ENCODE measurements at places on chromosomes 1 and 21.

DNA sequence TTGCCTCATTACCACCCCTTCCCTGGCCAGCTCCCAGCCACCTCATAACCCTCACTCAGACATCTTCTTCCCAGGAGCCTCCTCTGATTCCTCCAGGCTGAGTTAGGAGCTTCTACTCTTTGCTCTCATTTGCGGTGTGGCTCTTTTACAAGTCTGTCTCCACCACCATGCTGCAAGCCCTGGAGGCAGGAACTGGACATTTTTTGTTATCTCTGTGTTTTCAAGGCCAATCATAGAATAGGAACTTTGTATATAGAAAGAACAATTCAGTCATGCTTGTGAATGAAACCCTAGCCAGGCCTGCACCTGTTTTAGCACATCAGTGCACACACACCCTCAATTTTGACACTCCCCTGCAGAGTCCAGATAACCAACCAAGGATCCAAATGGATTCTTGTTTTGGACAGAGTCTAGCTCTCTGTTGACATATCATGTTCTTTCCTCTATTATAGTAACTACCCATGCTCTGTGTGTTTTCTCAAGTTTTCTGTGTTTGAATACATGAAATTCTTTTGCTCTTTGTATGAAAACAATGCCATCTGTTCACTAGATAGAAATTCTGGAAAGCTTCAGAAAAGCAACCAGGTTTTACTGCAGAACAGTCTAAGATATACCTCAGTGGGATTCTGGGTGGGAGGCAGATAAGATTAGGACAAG lies 60.9 kb upstream of the ZNF648 start:
- DNase-seq, result no peak

- DNase-seq, result no peak
Measured at GRCh38 chr1:112502826-112503225, 5.9 kb upstream of the WNT2B start.

DNA sequence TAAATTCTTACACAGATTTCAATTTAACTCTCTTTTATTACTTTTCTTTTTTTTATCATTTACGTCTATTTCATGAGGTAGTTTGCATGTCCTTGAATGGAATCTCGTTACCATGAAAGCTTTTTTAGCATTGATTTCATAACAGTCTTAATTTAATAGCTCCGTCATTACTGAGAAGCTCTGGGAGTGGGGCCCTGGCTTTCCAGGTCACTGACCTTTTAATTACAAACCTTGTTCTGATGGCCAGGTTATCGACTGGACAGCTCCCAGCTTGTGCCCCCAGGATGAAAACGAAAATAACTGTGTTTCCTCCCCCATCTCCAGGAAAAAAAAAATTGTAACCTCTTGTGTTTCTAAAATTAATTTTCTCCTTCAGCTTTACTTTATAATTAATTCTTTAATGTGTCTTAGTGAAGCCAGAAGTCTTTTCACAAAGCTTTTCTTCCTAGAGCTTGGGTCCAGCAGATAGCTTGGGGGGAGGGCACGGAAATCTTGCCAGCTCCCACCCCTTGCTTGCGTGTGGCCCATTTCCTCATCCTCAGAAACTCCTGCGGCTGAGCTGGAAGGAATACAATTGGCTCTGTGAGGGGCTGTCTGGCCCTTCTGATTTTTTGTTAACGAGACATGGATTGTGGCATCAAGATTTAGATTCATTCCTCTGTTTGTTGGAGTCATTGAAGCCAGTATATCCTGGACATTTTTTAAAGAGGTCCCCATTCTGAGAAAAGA lies 65.7 kb downstream of the PEX14 start:
- no peak for DNase-seq

- DNase-seq, result no peak
Measured at GRCh38 chr1:18836654-18837053, 22.8 kb downstream of the TAS1R2 start.

GRCh38 chr1:41019353-41019745 lies 2.2 kb downstream of the SLFNL1 start:
- no peak for DNase-seq

DNA sequence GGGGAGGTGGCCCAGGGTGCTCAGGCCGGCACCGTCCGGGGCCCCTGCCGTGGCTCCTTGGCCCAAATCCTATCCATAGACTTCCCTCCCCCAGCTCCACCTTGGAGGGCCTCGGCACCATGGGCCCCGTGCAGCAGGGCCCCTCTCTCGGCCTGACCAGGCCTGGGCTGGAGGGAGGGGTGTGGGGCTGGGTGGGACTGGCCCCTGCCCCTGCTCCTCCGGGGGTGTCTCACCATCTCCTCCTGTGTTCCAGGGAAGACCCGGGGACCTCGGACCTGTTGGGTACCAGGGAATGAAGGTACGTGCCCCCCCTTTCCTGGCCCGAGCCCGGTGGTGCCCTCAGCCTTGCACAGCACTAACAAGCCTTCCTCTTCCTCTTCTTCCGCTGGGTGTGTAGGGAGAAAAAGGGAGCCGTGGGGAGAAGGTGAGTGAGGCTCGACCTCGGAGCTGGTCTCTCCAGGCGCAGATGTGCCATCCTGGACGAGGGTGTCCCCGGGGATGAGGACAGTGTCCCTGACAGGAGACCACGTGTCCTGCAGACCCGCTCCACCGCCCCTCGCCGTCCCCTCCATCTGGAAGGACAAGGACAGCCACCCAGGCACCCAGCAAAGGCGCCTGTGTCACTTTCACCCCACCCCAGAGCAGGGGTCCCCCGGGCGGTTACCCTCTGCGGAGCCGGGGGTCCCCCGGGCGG lies 7.9 kb downstream of the COL6A1 start:
- no peak for DNase-seq

DNA sequence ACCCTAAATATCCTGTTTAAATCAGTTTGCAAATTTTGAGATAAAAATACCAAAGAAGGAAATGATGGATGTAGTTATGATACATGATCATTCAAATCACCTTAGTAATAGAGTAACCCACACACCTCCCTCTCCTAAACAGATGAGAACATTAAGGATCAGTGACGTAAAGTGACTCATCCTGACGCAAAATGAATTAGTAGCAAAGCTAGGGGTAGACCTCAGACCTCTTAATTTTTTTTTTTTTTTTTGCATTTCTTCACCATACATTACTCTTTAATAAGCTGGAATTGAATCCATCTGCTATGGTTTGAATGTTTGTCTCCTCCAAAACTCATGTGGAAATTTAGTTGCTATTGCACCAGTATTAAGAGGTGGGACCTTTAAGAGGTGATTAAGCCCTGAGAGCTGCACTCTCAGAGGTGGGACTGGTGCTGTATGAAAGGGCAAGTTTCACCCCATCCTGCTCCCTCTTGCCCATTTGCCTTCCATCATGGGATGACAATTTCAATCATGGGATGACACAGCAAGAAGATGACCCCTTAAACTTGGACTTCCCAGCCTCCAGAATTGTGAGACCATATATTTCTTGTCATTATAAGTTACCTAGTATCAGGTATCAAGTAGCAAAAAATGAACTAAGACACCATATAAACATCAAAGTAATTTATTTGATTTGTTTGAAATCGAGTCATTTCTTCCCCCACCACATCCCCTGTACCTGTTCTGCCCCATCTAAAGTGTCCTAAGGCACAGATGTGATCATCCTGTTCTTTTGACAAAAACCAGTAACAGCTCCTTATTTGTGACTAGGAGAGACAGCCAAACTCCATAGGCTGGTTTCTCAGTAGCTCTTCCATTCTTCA lies 114.6 kb upstream of the DUSP10 start:
- peak; percentile 89 for DNase-seq

- DNase-seq, result peak; percentile 34
Measured at GRCh38 chr1:238409932-238410331, 519.2 kb upstream of the ZP4 start.
